ENCODE measurements at places on chromosomes 7 and 10. TPM values are rescaled to one million over a fixed set of nuclear protein-coding genes. Genes with fewer than 3 reads are reported as not detected.

RBM20 gene
- 0.72 TPM for total RNA-seq

SLC26A4 gene
- 1.0 TPM for total RNA-seq

ZCCHC24 gene
- 1.0 TPM for total RNA-seq

ITPRID1 gene
- not detected for total RNA-seq

SLC18A3 gene
- total RNA-seq, result not detected

MRPS16 gene
- 132 TPM for total RNA-seq

CALML5 gene
- not detected for total RNA-seq

MINDY4 gene
- 1.3 TPM for total RNA-seq
